ENCODE measurements at places on chromosomes 7 and 10.

DNA sequence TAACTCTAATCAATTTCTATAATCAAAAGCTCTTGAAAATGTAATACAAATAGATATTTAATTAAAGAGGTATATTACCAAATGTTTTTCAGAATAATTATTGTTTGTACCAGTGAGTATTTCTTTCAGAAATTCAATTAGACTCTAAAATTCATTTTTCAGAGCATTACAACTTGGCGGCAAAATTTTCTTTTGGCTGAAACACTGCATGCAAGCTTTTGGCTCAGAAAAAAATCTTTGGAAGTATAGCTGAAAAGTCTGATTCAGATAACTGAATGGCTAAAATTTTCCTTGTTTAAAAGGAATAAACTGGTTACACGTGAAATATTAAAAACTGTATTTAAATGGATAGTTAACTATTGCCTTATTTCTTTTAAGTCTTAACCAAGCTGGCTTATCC lies 202.6 kb upstream of the KAT6B start:
- DNase-seq, result no peak

DNA sequence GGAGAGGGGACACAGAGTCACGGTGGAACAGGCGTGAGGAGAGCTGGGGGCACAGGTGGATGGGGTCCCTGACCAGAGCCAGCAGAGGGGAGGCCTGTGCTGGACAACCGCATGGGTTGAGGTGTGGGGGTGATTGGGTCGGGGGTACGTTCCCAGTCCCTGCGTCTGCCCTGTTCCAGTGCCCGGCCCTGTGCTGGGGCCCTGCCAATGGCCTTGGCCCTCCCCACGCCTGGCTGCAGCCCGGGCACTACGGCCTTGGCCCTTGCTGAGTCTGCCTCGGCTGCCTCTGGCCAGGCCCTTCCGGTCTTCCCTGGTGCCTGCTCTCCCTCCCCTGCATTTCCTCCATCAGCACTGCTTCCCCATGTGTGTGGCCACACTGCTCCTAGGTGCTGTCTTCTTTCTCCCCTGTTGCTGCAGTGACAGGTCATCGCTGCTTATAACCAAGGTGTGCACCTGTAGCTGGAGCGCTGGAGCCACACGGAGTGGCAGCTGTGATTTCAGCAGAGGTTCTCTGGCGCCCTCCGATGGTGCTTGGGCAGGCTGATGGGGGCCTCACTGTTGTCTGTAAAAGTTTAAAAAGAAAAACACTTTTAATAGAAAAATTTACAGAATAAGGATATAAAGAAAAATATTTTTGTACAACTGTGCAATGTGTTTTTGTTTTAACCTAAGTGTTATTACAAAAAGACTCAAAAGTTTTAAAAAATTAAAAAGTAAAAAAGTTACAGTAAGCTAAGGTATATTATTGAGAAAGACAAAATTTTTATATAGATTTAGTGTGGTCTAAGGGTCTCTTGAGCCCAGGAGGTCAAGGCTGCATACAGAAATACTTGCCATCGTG lies 45.2 kb upstream of the BHLHA15 start:
- no peak for DNase-seq

DNA sequence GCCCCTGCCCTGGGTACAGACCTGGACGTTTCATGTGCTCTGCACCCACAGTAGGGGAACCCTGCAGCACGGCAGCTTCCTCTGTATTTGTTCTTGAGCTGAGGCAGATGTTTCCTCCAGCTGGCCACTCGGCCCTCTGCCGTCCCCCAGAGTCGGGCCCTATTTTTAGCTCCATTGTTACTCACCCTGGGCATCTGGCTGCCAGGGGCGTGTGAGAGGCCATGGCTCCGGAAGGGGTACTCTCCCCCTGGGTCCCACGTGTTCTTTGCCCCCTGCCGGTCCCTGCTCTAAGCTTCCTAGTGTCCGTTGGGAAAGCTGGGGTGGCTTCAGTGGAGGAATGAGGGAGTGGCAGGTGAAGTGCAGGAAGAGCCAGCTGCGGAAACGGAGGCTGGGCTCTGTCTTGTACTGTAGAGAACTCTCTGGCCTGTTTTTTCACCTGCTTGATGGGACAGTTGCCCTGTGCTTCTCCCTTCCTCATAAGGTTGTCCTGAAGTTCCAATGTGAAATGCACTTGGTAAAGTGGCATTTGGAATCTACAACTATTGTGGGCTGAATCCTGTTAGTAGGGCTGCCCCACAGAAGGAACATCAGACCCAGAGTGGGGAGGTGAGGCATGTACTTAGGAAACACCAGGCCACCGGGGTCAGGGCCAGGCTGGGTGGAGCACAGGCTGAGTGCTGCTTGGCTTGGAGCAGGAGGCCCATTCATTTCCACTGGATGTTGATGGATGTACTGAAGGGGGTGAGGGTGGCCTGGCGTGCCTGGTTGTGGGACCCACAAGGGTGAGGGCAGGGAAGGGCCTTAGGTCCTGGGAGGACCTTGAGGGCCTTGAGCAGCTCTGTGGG lies 30.6 kb downstream of the PALD1 start:
- DNase-seq, result no peak

DNA sequence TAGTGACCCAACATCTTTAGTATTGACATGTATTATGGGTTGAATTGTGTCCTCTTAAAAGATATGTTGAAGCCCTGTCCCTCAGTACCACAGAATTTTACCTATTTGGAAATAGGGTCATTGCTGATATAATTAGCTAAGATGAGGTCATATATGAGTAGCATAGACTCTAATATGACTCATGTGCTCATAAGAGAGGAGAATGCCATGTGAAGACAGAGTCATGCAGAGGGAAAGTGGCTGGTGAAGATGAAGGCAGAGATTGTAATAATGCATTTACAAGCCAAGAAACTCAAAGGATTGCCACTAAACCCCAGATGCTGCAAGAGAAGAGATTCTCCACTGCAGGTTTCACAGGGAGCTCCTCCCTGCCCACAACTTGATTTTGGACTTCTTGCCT lies 496.4 kb downstream of the KIF20B start:
- no peak for DNase-seq

- DNase-seq, result no peak
These were observed 17.6 kb downstream of the DNAJB12 start for GRCh38 chr10:72337039-72337629.

DNA sequence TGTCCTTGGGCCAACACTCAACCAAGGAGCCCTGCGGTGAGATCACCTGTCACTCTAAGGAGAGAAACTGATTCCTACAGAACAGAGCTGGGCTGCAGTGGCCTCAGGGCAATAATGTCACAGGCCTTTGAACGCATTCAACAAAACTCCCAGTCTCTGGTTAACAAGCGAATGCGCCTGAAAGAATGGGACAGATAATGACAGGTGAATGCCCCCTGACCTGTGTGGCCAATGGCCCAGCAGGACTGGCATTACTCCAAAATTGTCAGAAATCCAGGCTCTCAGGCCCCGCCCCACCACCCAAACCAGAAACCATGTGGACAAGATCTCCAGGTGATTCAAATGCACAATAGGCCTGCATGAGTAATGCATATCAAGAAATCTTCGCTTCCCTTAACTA lies 277.7 kb upstream of the KLF6 start:
- DNase-seq, result no peak
